ENCODE measurements at places on chromosomes 12 and 14.

DNA sequence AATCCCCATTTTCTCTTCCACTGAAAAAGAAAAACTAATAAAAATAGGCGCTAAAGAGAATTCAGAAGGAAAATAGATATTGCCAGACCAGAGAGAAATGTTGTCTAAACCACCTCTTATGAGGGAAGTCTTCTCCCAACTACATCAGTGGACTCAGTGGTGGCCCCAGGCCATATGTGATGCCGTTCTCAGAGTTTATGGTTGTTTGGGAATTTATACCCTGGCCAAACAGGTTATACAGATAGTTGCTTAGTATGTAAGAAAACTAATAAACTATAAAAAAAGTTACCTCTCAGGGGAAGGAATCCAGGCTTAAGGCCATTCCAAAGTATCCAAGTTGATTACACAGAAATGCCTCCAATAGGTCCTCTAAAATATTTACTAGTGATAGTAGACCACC is 103.4 kb upstream of the RBM19 start:
- DNase-seq, result no peak

DNA sequence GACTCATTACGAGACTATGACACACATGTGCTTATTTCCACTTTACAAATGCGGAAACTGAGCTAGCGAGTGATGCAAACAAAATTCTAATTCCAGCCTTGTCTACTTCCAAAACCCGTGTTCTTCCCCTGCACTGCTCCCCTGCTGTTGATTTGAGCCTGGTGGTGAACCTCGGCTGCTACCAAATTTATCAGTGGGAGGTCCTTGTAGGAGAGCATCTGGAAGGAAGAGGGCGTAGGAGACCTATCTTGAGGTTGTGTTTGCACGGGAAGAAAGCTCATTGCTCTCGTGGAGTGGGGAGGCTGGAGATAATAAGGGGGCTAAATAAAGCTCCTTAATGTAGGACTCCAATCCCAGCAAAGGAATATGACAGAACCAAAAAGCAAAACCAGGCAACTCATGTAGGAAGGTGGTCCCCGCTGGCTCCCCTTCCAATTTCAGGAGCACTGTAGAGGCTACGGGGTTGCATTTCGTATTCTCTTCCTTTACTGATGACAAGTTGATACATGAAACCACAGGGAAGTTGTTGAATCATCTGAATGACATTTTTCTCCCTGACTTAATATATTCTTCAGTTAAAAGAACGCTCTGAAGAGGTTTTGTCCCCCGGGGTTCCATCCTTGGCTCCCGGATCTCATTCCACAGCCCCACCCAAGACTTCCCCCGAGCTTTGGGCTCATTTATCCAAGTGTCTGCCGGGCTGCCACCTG is 52.6 kb downstream of the FZD10 start:
- no peak for DNase-seq

DNA sequence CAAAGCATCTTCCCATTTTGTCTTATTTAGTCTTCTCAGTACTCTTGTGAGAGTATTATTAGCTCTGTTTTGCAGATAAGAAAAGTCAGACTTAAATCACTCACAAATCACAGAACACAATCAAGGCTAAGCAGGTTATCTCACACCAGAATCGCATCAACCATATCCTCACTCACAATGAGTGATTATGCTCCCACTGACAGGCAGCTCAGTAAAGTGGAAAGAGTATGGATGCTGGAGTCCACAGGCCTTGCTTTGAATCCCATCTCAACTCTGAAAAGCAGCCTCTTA is 43.1 kb downstream of the TTC7B start:
- no peak for DNase-seq

GRCh38 chr14:83007641-83008225 is 1474.1 kb upstream of the SEL1L start:
- DNase-seq, result no peak

- no peak for DNase-seq
Measured at GRCh38 chr12:52058631-52059361, 7.6 kb downstream of the NR4A1 start.

DNA sequence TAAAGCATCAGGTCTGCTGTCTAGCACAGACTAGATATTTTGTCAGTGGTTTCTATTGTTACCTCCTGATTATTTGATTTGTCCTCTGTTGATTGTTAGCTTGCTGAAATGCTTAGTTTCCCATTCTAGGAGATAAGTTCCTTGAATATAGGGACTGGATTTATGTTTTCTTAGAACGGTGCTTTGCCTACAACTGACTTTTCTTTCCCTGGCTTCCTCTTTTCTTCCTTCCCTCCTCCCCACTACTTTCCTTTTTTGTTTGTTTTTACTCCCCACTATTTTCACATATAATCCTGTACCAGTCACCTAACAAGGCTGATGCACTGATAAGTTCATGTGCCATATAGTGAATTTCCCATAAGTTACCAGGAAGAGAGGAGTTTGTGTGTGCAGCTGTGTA is 58.5 kb upstream of the METAP2 start:
- DNase-seq, result no peak

GRCh38 chr14:96630281-96630680 is 128.1 kb downstream of the PAPOLA start:
- no peak for DNase-seq

DNA sequence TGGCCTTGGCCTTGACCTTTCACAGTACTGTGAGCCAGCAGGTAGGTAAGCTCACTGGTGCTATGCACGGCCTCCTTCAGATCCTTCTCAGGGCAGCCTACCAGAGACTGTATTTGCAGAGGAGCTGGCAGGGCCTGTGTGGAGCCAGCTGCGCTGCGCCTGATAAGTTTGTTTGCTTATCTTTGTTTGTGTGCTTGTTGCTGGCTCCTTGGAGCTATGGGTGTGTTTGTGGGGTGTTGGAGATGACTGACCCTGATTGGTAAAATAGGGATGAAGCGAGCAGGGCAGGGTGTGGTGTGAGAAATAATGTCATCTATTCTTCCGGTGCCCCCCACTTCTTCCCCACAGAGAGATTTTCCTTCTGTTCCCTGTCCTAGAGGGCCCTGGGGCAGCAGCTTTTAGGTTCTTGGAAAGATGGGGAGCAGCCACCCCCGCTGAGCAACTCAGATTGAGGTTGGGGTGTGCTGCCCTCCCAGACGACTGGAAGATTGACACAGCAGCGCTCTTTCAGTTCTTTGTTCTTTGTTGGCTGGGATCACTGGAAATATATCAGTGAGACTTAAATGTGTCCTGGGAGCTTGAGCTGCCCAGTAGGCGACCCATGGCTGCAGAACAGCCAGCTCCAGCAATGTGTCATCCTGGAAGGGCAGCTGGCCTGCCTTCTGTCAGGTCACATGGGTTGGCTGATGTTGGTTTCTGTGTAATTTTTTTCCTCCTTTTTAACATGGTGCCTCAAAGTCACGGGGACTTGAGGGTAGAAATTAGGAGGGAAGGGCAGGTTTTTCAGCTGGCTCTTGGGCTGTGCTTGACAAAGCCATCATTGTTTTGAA is 19.6 kb downstream of the MLXIP start:
- no peak for DNase-seq

DNA sequence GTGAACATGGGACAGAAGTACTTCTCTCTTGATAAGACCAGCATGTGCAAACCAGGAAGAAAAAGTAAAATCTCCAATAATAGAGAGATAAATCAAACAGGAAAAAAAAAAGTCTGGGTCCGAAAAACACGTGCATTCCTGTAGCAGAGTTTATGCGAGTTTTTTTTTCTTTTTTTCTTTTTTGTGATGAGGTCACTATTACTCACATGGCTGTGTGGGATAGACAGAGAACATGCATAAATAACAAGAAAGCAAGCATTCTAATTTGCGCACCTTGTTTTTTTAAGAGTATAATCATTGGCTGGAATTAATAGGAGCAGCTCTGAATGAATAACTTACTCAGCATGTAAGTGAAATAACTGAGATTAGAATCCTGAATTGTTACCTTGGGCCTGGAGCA is 91.9 kb upstream of the CPM start:
- DNase-seq, result no peak

DNA sequence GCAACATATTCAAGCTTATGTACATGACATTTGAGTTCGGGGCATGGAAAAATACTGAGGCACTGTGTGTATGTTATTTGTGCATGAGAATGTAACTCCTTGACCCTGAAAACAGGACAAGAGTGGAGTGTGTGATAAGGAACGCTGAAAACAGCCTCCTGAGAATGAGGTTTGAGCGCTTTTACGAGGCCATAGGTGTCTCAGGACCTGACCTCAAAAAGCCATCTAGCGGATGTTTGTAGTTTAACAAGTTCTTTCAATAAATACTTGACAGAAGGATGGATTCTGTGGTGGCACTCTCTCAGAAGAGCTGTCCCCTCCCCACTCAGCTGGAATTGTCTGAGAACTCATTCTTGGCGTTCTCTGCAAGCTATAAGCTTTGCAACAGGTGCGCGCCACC is 350.5 kb upstream of the TMTC1 start:
- DNase-seq, result no peak

GRCh38 chr14:100158566-100159093 is 815 bp downstream of the DEGS2 start:
- no peak for DNase-seq

Data from stimulated activated CD4-positive, alpha-beta T cell treated with anti-CD3 and anti-CD28 coated beads, Interleukin-1b, Interleukin-23, amount 100 ng/mL, for 1 hour (primary cell).